Posterior vena cava (tissue), 2 donors: ENCODE measurements at places on chromosomes 5 and 9. TPM values are rescaled to one million over a fixed set of nuclear protein-coding genes. Genes with fewer than 3 reads are reported as not detected.

- no peak for DNase-seq
Observed at GRCh38 chr5:41279040-41279439, 65.7 kb upstream of the C6 start.

DNA sequence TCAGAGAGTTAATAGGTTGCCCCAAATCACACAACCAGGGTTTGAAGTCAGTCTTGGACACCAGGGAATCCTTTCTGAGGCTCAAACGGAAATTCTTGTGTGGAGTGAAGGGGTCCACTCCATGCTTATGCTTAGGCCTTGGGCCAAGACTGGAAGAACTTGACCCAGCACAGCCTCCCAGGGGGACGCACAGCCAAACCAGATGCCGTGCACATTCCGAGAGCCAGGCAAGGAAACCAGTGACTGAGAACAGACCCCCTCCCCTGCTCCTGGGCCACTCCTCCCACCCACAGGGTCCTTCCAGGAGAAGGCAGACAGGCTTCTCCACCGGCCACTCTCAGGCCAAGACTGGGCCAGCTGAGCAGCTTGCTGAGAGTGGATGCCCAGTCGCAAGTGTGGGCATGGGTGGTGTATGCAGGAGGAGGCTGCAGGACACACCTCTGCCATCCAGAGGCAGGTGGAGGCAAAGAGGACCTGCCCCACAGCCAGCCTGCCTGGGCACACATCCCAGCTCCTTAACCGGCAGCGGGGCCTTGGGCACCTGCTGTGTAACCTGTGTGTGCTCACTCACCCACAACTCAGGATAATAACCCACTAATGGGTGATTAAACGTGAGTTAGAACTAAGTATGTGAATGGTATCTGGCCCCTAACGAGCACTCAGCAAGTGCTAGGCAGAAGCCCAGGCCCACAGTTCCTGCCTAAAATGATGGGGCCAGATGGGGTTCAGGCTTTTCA lies 38.0 kb downstream of the NIPAL4 start:
- DNase-seq: no peak

GRCh38 chr9:223152-223551 lies 8.5 kb downstream of the DOCK8 start:
- DNase-seq: no peak

GRCh38 chr5:145834917-145835847 lies at the start of gene PRELID2:
PRELID2 (minus strand) TSS chr5:145835342; CDS start chr5:145835251, 91 bp downstream.
- peak; percentile 95 for DNase-seq

DNA sequence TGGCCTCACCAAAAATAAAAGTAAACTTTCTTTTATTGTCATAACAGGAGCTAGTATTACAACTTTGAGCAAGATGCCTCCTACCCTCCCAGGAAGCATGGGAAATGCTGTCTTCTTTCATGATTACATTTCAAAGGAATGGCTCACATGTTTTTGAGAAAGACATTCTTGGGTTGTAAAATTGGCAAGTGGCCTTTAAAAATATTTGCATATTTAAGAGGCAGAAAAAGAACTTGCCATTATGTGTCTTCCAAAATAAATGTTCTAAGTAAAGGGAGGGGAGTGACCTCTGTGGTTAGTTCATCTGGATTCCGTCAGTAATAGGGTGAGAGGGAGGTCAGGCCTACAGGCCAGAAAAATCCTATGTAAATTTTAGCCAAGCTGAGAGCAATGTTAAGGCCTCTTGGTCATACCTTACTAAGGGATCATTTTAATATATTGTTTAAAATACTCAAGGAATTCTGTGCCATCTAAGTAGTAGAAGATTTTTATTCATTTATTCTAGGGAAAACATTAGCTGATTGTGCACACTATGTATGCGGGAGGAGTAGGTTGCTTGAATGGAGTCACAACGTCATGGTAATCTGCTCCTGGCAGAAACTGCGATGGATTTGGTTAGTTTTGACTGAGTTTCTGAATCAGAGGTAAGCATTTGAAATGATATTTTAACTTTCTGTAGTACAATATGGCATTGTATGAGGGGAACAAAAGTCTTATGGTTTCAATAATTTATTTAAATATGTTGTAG lies 1485.7 kb upstream of the CDH9 start:
- no peak for DNase-seq

- no peak for DNase-seq
Observed at GRCh38 chr5:10400411-10400810, 41.3 kb upstream of the ROPN1L start.

DNA sequence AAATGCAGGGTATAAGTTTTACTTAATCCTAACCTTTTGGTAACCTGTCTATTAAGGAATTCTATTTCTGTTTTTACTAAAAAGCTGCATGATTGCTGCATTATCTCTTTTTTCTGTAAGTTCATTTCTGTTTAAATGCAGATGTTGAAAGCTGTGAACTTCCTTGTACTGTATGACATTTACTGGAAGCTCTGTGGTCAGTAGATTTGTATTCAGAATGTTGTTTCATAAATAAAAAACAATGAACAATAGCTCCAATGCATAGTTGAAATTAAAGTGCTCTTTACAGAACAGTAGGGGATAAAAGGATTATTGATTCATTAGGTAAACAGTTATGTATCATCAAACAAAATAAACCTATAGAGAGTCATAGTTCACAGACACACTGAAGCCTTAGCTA lies 46.5 kb upstream of the FKTN start:
- DNase-seq: no peak

- no peak for DNase-seq
Observed at GRCh38 chr9:23496489-23497136, 329.4 kb downstream of the ELAVL2 start.

DNA sequence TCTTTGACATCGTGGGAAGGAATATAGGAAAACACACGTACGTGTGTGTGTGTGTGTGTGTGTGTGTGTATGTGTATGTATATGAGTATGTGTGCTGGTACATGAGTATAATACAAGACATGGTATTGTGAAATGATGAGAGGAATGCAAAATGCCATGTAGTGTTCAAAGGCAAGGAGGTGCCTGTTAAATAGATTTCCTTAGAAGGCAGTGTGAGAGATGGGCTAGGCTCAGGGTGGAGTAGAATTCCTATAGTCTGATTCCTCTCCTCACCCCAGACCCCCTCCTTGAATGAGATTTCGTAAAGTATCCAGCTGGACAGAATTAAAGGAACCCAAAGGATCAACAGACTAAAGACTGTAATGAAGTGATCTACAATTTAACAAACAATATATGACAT lies 11.1 kb downstream of the GPR21 start:
- no peak for DNase-seq

DNA sequence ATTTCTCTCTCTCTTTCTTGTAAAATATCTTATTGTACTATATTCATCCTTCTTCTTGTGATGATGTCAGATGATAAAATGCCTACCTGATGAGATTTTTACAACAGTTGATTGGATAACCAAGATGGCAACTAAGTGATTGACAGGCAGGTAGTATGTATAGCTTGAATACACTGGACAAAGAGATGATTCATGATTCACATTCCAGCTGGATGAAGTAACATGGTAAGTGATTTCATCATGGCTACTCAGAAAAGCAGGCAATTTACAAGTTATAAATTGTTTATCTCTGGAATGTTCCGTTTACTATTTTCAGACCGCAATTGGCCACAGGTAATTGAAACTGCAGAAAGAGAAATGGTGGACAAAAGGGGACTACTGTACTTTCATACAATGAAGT lies 1471.7 kb upstream of the C9orf72 start:
- no peak for DNase-seq

- DNase-seq: no peak
Observed at GRCh38 chr5:68729678-68730077, 364.1 kb upstream of the SLC30A5 start.

DNA sequence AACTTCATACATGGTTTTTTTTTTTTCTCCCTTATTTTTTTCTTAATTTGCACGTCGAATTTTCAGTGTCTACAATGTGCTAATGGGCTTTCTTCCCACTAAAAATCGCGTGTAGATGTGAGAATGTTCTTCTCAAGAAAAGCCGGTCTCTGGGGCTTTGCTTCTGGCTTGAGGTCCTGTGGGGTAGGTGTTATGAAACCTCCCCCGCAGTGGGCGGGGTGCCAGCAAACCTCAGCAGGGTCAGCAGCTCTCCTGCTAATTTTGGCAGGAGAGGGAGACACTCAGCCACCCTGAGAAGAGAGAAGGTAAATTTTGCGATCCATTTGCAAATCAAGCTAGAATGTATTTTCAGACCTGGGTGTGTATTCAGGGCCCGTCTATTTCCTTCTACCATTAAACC lies 59.9 kb downstream of the NPR3 start:
- DNase-seq: no peak

Gene GOLM1
- total RNA-seq: 22.4 TPM
